ENCODE measurements at places on chromosomes 4 and X. TPM values are rescaled to one million over a fixed set of nuclear protein-coding genes. Genes with fewer than 3 reads are reported as not detected.

The CAPN6 gene
- 0.32 TPM for total RNA-seq

The PAGE2 gene
- not detected for total RNA-seq

The SCRG1 gene
- 44.9 TPM for total RNA-seq

The HELT gene
- total RNA-seq, result not detected

The FABP2 gene
- total RNA-seq, result not detected

The SSR4 gene
- 202 TPM for total RNA-seq

The DACH2 gene
- not detected for total RNA-seq

The SSX4 gene
- total RNA-seq, result not detected
